G401 (cell line): ENCODE measurements at places on chromosomes 3 and 15. TPM values are rescaled to one million over a fixed set of nuclear protein-coding genes. Genes with fewer than 3 reads are reported as not detected.

DNA sequence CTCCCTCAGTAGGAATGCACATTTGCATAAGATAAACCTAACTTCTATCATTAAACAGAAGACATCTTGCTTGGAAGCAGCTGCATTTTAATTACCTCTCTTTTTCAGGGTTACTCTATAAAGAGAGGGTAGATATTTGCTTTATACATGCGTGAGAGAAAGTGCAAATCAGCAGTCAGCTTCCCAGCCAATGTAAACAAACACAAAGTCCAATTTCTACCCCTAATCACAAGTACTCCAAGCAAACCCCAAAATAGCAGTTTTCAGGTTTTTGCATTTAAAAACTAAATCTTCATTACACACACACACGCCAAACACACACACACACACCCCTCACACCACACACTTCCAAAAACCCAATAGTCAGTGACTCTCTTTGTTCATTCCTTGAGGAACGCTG lies 303.9 kb upstream of the ALCAM start:
- DNase-seq = no peak

DNA sequence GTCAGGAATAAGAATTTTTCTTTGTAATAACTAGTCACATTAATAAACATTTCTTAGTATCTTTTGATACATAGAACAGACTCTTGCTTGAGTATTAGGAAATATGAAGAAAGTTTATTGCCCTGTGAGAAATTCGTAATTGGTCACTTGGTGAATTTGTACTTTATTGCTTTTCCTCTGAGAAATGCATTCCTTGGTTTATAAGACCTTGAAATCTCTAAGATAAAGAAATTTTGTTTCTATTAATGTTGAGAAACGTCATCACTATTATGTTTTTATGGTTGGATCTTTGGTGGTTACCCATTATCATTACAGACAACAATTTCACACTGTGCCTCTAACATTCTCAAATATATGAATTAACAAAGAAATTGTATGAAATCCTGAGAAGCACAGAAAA lies 652.0 kb upstream of the NECTIN3 start:
- no peak for DNase-seq

DNA sequence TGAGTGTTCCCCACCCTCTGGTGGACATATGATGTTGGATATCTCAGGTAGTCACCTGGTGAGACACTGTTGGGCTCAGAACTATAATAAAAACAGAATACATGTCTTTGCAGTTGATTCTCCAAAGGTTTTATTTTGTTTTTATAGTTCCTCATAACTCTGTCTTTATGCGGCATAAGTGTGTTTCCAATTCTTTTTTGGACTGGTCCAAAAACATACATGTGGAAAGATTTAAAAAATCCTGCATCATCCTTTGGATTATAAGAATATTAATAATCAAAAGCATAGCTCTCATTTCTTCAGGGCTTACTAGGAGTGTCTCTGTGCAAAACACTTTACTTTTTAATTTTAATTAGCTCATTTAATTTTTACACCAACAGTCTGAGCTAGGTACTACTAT lies 71.0 kb upstream of the ANKRD34C start:
- DNase-seq = no peak

GRCh38 chr3:155704771-155705559 lies 39.9 kb downstream of the PLCH1 start:
- no peak for DNase-seq

FBXO40 gene
- not detected in 2 replicates for total RNA-seq

GRCh38 chr15:42367041-42367440 lies 7.7 kb downstream of the CAPN3 start:
- no peak for DNase-seq

DNA sequence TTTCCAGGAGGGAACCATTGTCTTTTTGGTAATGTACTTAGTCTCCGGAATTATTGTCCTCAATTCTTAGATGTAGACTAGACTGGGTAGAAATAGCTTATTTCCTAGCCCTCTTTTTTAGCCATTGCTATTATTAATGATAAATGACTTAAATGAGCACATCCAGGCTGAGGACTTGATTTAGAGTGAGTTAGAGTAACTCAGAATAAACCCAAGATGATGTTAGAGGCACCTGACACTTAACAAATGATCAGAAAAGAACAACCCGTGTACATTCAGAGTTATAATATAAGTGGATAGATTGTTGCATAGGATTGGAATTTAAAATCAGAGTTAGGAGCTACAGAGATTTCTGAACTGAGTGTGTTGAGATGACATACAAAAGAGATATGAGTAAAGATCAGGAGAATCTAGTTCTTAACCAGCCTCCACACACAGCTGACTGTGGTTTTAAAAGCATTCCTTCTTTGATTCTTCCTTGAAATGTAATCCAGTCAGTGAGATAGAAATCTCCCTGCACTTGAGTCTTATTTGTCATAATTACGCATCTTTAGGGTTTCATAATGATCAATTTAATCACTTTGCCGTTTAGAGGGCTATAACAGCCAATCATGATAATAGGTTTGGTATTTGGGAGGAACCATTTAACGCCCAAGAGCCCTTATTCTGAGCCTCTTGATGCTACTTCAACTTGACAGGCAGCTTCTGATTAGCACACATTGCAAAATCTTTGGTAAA lies 366.5 kb downstream of the GAP43 start:
- no peak for DNase-seq

DNA sequence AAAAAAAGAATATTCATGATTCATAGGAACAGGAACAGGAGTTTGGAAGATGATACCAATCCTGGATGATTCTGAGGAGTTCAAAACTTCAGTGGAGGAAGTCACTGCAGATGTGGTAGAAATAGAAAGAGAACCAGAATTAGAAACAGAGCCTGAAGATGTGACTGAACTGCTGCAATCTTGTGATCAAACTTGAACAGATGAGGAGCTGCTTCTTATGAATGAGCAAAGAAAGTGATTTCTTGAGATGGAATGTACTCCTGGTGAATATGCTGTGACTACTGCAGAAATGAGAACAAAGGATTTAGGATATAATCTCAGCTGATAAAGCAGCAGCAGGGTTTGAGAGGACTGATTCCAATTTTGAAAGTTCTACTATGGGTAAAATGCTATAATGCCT lies 72.7 kb downstream of the GSK3B start:
- no peak for DNase-seq

ASB14 gene
- total RNA-seq = not detected in 2 replicates

DNA sequence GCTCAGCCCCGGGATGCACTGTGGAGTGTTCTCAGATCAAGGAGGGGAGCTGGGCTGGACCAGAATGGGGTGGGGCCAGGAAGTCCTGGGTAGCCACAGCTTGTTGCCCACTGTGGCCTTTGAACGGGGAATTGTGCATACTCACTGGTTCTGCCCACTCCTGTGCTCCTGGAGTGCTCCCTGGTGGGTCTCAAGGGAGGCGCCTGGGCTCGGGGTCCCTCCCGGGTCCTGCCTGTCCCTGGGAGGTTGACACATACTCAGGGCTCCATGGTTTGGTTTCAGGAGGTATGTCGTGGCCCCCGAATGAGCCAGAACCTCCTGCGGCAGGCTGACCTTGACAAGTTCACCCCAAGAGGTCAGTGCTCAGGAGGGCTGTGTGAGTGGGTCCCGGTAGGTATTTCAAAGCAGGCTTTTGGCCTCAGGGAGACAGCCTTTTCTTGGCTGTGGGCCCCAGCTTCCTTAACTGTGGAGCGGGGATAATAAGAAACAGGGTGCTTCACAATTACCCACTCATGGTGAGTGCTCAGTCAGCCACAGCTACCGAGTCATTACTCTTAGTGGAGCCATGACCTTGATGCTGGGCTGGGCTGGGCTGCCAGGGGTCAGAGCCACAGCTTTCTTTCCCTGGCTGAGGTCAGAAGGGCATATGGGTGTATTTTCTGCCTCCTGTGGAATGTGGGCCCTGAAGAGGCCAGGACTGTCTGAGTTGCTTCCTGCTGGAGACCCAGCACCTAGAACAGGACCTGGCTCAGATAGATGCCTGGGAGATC lies 7.6 kb downstream of the DNAH1 start:
- no peak for DNase-seq

- DNase-seq = no peak
Observed at GRCh38 chr3:13508496-13508895, 28.4 kb downstream of the HDAC11 start.

BTBD1 gene
- 78.8 and 136 TPM in 2 replicates for total RNA-seq

DNA sequence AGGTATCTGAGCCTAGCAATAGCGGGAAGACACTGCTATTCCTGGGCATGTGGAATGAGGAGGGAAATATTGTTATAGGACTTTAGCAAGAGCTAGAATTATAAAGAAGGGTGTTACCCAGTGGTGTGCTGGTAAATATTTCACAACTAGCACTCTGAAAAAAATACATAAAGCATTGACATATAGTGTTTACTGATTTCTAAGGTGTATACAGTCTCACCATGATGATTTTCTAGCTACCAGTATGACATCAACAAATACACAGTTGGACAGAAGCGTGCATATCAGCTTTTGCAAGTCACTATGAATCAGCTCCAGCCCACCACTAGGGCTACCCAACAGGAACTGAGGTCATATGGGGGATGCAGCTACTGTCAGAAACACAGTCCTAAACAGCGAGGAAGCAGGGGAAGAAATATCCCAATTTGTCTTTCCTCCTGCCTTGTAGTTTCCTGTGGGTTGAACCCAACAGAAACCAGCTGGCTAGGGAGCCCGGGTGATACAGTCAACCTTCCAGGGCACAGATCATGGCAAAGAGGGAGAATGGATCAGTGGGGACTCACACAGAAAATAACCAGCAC lies 39.6 kb downstream of the HGD start:
- DNase-seq = no peak

DNA sequence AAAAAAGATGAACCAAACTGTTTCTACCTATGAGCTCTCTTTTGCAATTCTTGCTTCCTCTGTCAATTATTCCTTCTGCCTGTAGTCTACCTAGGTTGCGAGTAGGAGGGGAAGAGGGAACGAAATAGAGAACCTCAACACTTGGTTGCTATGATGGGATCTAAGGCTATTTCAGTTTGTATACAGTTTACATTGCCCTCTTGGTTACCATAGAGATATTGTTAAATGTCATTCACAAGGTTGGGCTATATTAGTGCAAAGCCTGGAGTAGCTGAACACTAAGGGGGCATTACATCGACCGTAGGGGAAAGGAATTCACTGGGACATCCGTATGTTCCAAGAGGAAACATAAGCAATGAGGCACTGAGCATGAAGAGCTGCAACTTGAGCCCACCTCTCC lies 276.9 kb downstream of the GBE1 start:
- no peak for DNase-seq
